Neural crest cell (in vitro differentiated cells): ENCODE measurements at places on chromosomes 3 and 15.

DNA sequence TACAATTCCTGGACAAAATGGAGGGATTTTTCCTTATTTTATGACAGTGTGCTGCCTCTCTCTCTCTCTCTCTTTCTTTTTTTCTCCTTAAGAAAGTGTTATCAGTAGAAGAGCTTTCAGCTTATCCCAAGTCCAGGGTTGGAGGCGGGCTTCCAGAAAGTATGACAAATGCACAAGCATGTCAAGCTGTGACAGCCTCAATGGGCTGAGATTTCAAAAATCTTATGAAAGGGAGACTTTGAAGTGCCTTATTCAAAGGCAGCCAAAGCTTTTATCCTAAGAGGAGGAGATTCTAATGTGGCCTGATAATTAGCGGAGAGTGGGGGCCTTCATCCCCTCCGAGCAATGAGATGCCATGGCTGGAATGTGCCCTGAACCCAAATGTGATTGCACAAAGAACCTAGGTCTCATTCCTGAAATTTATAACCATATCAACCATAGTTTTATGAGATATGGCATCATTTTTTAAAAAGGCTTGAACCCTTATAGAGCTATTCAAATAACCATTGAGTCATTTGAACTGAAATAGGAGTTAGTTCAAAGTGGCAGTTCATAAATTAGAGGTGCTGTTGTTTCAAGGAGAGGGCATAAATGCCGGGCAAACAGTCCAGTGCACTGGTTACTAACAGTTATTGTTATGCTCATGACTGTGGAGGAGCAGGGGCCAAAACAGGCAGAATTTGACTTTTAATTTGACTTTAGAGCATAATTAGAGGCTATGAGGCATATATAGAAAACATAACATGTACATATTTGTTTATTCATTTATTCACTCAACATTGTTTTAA lies 261.6 kb upstream of the THRB start:
- no peak for DNase-seq

DNA sequence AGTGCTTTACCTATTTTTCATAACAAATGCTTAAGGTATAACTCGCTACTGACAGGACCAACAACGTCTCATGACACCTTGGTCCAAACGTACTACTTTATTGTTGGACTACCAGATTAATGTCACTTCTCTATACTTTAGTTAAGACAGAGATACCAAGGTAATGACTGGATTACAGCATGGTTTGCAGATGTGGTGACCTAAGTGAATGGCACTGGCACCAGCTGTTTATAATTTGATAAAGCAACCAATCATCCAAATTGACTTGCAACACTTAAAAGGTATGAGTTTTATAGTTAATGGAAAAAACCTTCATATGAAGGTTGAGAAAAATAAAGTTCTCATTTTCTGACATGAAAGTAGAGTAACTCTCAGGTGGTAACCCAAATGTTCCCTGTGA lies 209.0 kb downstream of the NEK10 start:
- no peak for DNase-seq

DNA sequence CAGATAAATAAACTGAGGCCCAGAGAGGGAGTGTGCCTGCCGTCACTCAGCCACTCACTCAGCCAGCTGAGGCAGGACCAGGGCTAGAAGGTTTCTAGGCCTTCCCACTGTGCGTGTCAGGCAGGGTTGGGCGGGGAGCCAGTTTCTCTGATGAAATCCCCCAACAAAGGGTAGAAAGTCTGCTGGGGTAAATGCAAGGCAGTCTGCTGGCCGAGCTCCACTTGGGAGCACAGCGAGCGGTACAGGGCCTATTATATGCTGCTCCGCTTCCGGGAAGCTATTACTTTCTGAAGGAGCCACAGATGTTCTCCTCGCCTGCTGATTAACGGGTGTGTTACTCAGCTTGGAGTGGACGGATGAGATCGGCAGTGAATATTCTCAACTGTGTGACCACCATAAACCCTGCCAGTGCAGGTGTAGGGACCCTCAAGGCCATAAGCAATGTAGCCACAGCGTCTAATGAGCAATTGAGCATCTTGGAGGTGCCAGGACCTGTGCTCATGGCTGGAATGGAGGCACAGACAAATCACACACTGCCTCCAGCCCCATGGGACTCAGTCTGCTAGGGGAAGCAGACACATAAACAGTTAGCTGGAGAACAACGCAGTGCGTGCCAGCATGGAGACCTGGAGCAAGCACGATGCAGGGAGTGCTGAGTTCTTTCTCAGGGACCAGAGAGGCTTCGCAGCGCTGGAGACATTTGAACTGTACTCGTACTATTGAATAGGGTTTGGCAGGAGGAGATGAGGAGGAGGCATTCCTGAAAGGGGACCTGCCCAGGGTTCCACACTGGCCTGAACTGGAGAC lies 42.1 kb downstream of the CORO2B start:
- DNase-seq = no peak

DNA sequence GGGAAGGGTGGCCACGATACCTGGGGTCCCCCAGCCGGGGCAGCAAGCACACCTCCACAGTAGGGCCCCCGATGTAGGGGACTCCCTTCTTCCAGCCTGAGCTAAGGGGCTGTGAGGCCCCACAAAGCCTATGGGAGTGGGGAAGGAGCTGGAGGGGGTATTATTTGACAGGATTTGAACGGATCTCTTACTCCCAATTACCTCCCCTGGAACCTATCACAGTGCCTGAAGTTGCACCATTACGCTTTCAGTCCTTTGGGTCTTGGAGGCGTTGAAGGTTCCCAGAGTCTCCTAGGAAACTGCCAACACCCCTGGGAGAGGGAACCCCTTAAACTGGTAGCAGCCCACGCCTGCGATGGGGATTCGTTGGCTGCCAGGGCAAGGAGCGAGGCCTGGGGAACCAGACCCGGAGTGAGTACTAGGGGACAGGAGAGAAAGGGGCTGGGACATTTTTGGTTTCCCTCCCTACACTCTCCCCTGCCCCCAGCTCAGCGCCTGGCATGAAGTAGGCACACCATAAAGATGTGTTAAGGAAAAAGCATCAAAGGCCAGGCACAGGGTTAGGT lies 409 bp upstream of the LHFPL4 start:
- no peak for DNase-seq

DNA sequence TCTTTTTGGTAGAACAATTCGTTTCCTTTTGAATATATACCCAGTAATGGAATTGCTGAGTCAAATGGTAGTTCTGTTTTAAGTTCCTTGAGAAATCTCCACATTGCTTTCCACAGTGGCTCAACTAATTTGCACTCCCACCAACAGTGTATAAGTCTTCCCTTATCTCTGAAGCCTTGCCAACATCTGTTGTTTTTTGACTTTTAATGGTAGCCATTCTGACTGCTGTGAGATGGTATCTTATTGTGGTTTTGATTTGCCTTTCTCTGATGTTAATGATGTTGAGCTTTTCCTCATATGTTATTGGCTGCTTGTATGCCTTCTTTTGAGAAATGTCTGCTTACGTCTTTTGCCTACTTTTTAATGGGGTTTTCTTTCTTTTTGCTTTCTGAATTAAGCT lies 270.6 kb upstream of the MEIS2 start:
- DNase-seq = no peak

DNA sequence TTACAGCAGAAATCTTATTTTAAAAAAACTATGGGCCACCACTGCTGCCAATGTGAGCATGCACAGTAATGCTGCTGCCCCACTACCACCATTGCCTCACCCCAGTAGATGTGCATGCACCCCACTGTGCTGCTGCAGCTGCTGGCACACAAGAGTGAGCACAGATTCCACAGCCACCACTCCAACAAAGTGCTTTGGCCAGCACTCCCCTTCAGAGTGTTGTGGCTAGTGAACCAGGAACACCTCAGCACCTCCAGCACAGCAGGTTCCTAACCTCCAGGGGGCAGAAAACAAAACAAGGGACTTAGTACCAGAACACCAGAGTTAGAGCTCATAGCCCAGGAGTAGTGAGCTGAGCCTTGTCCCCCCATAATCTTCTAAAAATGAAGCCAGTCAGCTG lies 629.6 kb downstream of the PYDC2 start:
- DNase-seq = no peak

- no peak for DNase-seq
These were observed 155.6 kb upstream of the TSC22D2 start for GRCh38 chr3:150252462-150252861.

GRCh38 chr3:188712248-188712924 lies 459.4 kb upstream of the TPRG1 start:
- no peak for DNase-seq
